ENCODE measurements at places on chromosomes 4 and X.

GRCh38 chr4:4559596-4559995 lies 17.7 kb upstream of the STX18 start:
- DNase-seq = peak; percentile 41

DNA sequence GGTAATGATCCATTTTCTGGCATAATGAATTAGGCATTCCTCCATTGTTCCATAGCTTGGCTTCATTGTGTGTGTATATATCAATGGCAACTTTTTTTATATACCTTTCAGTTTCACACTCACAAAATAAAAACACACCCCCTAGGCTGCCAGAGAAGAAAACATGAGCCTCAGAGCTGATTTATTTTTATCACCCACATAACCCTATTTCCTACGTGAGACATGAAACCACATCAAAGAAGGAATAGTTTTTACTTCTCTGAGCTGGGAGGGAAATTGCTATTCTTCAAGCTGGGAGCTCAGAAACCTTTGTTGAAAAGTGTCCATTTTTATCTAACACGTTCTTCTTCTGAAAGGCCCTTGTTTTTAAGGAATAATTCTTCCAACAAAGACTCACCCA lies 126.7 kb upstream of the RAI2 start:
- no peak for DNase-seq

DNA sequence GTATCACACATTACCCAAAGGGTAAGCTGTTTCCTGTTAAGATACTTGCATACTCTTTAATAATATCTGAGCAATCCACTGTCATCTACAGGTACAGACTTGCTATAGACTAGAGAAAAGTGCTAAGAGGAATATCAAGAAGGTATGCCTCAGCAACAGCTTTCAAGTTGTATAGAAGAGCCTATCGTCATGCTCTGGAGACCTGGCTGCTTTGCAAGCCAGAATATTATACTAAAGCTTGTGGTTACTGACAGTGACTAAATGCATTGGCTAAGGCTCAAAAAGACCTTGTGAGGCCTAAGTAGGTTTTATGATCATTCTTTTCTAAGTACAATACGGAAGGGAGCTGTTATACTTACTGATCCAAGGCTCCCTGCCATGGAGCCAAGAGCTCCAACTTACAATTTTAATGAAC lies 11.3 kb downstream of the LAMP2 start:
- DNase-seq = no peak

GRCh38 chr4:87677731-87678130 lies 27.7 kb downstream of the DMP1 start:
- no peak for DNase-seq

DNA sequence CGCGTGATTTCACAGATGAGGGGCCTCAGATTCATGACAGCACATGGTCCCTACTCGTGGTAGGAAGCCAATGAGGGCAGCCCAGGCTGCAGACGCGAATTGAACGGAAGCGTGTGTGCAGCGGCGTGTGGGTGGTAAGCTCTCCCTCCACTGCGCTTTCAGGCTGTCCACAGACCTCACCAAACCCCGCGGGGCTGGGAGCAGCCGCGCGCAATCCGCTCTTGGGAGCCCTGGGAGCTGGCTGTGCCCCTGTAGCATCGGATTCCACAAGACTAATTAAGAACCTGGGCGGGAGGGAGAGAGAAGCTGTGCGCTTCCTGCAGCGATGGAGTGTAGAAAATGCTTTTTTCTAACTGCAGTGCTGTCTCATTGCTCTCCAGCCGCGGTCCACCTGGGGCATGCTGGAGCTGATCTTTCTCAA lies 134.9 kb downstream of the STOX2 start:
- peak; percentile 8 for DNase-seq

DNA sequence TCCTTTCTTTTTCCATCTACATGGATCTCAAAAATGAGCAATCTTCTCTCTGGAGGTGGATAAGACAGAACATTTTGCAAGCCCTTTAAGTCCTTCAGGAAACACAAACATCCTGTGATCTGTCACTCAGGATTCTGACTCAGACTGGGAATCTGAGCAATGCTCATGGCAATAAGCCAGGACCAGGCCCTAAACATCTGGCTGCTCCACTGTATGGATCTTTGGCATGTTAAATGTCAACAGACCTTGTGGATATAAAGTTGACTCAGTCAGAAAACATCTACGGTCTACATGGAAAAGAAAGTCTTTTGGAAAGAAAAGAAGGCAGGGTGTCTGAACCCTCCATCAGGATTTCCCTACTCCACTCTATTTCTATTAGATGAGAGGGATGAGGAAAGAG lies 17.8 kb upstream of the CHIC2 start:
- DNase-seq = no peak

- DNase-seq = no peak
Measured at GRCh38 chrX:151030845-151031244, 47.7 kb downstream of the HMGB3 start.

DNA sequence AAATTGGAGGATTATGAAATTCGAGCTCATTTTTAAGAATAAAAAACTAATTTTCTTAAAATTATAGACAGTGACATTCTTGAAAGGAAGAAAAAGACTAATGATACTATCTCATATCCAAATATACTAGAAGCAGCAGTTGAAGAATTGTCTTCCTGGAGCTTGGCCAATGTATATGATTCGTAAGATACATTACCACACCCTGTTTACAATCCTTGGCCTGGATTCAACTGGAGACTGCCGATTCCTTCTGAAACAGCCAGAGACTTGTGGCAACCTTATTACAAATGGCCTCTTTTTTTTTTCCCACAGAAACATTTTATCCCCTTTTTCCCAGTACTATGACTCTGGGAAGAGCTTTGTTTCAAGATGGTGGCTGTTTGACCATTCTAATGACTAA lies 571.2 kb upstream of the FAT1 start:
- no peak for DNase-seq

GRCh38 chr4:77699731-77700210 lies 94.2 kb downstream of the CXCL13 start:
- DNase-seq = no peak

- no peak for DNase-seq
Measured at GRCh38 chr4:110025718-110026117, 113.0 kb downstream of the EGF start.

DNA sequence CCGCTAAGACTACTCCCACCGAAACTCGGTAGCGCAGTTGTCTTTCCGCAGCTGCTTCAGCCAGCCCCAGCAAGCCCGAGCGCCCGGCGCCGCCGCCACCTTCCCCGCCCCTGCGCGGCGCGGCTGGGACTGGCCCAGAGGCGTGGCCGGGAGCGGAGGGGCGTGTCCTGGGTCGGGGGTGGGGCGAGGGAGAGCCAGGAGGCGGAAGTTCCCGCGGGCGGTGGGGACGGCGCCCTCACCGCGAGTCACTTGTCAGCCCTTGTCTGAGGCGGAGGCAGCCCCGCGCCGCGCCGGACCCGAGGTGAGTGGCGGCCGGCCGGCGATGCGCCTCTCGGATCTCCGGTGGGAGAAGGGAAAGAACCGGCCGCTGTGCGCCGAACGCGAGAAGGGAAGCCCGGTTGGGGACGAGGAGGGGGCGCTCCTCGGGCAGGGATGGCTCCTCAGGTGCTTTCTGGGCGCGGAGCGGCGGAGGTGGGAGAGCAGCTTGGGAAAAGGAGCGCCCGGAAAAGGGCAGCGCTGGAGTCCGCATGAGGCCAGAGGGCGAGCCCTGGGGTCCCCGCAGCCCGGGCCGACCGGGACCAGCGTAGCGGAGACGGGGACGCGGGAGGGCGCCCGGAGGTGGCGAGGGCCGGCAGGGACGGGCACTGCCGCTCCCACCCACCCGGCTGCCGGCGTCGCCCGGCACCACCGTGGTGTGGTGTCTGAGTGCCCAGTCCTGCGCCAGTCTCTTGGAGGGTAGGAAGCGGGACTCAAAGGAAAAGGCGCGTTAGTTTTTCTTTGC lies at the start of gene PDLIM5:
TSS of gene PDLIM5 (plus strand) at position 248 of the 781 bp plus-strand sequence. CDS start 3,347 bp downstream, outside the sequence.
- DNase-seq = peak; percentile 93

DNA sequence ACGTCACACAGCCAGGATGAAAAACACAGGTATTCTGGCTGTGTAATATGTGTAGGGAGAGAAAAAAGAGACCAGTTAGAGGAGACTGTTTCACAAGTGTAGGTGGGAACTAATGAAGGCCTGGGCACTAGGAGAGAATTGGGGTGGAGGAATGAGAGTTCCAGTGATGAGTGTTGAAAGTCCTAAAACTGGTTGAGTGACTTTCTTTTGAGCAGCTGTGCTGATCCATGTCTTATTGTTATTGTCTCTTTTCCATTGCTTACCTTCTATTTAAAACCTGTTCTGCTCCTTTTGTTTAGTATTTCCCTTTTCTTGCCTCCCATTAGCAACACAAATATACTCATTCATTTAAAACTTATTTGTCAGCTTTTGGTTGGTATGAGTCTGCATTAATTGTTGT lies 88.7 kb downstream of the PDLIM5 start:
- no peak for DNase-seq

DNA sequence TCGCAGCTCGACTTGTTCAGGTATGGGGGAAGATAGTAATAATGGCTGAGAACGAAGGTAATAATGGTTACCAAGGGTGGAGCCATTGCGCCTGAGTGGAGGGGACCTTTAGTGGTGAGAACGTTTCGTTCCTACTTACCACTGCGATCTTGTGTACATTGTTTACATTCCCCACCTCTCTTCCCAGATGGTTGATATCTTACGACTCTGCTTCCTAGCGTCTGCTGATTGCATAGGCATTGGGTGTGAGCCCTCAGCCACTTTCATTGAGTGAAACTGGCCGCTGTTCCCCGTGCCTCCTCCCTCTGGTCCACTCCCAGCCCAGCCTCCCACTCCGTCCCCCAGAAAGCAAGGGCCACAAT lies 850 bp downstream of the IGBP1 start:
- peak; percentile 62 for DNase-seq

GRCh38 chr4:166146806-166147540 lies 273.9 kb downstream of the TLL1 start:
- no peak for DNase-seq

- no peak for DNase-seq
Measured at GRCh38 chr4:130722361-130722760, 1626.4 kb downstream of the C4orf33 start.

DNA sequence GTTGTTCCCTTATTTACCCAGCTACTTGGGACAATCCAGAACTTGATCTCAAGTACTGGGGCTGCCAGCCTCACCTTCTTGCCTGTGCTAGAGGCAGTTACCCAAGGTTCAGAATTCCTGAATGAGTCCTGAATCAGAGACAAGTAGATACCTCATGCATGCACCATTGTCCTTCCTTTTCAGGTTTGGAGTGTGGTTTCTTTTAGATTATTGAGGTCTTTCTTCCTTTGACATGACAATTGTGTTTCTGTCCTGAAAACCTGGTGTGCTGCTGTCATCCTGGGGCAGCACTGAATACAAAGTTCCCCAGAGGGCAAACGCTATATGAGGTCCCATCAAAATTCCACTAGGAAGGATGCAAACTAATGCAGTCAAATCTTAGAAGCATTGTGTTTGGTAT lies 3.5 kb downstream of the CXCL2 start:
- DNase-seq = no peak

- no peak for DNase-seq
Measured at GRCh38 chr4:84384801-84385200, 114.3 kb downstream of the NKX6-1 start.

- no peak for DNase-seq
Measured at GRCh38 chr4:114103908-114104307, 124.5 kb upstream of the ARSJ start.

- no peak for DNase-seq
Measured at GRCh38 chrX:134632355-134632754, 25.9 kb downstream of the PLAC1 start.

DNA sequence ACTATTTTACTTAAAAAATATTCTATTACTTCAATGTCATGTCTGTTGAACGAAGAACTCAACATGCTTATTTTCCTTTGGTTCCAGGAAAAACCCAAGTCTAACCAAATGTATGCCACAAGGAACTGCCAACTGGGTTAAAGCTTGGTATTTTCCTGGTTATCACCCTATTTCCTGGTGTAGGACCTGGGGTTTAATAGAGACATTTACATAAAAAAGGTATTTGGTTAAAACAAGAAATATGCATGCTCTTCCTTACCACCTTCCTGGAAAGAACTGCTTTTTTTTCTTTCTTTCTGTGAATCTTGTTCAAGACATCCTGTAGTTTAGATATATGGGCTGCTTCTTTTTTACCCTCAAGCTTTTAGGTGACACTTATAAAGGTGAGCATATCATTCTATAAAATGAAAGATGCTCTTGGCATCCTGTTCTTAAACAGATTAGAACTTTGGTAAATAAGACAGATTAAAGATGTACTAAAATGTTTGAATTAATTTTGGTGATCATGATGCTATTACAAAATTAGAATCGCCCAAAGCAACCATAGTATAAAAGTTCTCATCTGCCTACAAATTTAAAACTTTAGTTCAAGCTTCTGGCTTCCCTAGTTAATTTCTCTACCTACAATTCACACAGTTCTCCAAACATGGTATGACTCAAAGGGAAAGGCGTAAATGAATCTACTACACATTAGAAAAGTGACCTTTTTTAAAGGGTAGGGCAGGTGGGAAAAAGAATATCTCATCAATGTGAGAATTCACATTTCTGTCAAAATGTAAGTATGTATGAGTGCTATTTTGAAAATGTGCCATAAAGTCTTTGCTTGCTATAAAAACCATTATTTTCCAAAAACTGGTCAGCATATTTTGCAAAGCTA lies 103.5 kb downstream of the CNOT6L start:
- DNase-seq = no peak

- DNase-seq = no peak
Measured at GRCh38 chr4:152045807-152046571, 285.2 kb upstream of the GATB start.

GRCh38 chrX:55123900-55124299 lies 35.1 kb downstream of the PAGE2 start:
- no peak for DNase-seq

DNA sequence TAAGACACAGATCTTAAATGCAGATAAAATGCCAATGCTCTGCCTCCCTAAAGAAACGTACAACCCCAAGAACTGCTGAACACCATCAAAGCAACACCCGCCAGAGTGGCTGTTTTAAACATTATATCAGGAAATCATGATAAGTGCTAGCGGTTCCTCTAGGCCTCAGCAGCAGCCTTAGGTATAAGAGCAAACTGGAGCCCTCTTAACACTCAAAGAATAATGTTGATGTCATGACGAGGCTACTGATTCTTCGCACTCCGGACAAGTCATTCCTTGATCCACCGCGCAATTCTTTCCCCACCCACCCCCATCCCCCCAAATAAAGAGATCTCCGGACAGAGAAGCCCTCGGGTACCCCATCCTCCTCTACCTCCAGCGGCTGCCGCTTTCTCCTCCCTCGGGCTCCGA lies 507 bp downstream of the LIN54 start:
- peak; percentile 62 for DNase-seq

DNA sequence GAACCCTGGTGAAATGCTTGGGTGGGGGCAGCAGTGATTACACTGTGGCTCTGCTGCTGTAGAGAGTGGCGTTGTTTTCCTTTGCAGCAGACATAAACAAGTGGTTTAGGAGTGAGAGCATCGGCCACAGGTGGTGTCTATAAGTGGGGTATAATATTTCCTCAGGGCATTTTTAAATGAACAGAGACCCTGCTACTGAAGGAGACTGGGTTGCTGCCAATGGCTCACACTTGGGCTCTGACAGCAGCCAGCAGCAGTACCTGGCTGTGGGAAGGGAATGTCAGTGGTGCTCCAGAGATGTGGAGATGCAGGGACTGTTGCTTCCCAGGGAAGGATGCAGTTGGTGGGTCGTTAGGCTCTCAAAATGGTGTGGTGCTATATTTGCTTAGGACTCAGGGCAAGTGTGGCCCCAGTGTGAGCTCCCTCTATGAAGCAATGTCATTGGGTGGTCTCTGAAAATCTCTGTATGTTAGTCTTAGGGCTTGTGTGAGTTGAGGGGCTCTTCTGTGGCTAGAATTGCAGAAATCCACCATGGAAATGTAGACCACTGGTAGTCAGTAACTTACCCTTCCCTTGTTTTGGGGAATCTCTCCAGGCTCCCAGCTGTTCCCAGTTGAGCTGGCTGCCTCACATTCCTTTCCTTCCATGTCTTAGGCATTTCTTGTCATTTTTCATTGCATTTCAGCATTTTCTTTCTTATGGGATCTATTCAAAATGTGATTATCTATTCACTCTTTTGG lies 1023.0 kb upstream of the GRID2 start:
- DNase-seq = peak; percentile 4
